Thymus (tissue), 14 donors: ENCODE measurements at places on chromosomes 11 and 22. TPM values are rescaled to one million over a fixed set of nuclear protein-coding genes. Genes with fewer than 3 reads are reported as not detected.
A peak's percentile ranks its signal among the peaks of the same experiment; 100 is the strongest.

FBXO3 gene
- 32.9 TPM for polyA plus RNA-seq

OR10A6 gene
- 0.05 TPM for polyA plus RNA-seq

DNA sequence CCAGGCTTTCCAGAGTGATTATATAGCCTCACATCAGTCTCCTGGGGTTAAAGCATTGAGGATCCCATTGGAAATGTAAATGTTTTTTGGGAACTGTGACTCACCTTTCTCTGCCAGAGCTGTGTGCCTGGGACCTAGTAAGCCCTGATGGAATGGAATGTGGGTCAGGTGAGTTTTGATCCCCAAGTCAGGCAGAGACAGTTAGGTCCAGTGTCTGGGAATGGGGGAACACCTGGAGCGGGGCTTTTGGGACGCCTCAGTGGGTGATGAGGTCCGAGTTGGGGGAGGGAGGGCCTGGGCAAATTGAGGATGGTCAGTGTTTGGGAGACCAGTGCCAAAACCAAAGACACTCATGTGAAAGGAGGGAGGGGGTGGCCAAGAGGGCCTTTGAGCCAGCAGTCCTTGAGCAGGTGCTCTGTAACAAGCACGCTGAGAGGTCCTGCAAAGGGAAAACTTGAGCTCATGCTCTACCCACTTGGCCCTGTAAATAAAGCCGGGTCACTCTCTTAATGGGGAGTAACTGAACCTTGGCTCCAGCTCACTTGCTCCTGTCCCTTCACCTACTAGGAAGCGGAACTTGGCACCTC, 104.7 kb downstream of the NAV2 start:
- DNase-seq, result no peak

- peak; percentile 25 for DNase-seq
Observed at GRCh38 chr22:45164270-45165088, 754 bp downstream of the NUP50 start.

DNA sequence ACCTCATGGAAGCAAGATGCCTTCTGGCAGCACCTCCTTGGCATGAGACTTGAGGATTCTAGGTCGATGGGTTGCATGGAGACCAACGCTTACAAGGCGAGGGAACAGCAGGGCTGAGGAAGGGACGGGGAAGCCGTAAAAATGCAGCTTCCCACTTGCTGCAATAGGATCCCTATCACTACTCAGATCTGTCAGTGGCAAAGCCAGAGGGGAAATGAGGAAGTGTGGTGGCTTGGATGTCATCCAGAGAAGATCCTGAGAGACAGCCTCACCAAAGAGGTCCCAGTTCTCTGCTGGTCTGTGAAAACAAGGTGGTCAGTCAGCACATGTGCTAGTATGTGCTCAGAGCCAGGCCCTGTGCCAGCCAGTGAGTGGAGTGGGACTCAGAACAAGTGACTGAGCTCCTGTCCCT, 22.2 kb downstream of the CYB5R2 start:
- no peak for DNase-seq

- DNase-seq, result peak; percentile 64
Observed at GRCh38 chr11:30917859-30918478, 331.8 kb upstream of the MPPED2 start.
